ENCODE measurements at places on chromosomes 6 and 20.

DNA sequence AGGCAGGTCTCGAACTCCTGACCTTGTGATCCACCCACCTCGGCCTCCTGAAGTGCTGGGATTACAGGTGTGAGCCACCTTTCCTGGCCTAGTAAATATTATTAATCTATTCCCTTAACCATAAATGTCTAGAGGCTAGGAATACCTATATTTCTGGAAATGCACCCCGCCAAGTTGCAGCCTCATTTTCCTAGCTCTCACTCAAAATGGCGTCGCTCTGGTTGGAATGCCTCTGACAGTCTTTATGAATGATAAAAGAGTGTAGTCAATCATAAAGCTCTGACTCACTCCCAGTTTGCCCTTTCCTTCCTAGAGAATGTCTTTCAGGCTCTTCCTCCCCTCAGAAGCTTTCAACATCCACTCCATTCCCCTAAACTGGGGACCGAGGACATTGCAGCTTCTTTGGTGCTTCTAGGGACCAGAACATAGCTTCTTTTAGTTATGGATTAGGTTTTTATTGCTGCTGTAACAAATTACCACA is 14.1 kb upstream of the TRIM26 start:
- DNase-seq, result no peak

DNA sequence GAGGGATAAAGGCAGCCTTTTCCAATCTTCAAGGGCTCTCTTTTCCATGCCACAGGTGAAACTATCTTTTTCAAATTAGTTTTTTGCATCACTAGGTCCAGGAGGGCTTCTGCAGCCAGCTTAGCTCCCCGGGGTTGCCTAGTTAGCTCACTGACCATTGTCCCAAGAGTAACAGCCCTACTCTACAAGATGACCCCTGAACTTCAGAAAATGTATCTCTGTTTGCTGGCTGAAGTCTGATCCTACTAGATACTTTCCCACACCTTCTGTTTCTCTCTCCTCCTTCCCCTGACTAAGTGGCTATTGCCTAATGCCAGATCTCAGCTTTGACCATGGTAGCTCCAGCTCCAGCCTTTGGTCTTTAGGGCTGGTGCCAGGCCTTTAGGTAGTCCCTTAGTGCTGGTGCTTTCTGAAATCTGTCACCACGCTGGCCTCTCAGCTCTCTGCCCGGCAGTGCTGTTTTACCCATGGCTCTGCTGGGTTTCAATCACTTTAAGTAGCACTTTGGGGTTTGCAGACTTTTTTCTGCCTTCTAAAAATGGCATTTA is 255.1 kb downstream of the RNGTT start:
- DNase-seq, result no peak

GRCh38 chr20:8223091-8223870 is 91.2 kb downstream of the PLCB1 start:
- DNase-seq, result no peak

DNA sequence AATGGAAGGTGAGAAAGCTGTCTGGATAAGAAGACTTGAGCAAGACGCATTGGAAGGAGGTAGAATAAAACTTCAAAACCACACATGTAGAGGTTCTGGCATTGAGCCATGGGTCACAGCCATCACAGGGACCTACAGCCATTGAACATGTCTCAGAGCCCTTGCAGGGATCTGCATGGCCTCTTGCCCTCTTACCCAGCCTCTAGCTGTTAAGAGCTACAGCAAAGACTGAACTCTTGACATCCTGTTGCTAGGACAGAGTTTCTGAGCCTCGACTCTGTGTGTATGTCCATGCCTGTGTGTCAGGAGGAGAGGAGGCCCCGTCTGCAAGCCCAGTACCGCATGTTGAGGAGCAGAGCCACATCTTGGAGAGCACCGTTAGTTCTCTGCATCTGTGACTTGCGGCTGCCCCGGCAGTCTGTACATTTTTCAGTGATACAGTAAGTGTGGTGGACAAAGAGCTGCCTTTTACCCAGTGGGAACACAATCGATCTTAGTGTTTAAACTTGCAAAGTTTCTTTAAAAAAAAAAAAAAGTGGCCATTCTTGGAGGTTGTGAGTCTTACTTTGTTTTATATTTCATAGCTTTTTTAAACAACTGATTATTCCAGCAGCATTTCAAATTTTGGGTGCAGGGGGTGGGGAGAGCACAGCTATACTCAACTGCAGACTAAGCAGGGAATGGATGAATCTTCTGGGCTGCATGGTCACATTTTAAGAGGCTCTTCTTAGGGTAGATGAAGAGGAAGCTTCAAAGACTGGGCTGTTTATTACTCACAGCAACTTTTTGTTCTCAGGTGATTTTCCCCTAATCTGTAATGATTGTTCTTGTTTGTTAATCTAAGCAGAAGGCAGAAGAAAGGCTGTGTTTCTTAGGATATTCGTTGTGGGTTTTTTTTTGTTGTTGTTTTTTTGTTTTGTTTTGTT is 88.5 kb downstream of the TBC1D7 start:
- DNase-seq, result no peak

DNA sequence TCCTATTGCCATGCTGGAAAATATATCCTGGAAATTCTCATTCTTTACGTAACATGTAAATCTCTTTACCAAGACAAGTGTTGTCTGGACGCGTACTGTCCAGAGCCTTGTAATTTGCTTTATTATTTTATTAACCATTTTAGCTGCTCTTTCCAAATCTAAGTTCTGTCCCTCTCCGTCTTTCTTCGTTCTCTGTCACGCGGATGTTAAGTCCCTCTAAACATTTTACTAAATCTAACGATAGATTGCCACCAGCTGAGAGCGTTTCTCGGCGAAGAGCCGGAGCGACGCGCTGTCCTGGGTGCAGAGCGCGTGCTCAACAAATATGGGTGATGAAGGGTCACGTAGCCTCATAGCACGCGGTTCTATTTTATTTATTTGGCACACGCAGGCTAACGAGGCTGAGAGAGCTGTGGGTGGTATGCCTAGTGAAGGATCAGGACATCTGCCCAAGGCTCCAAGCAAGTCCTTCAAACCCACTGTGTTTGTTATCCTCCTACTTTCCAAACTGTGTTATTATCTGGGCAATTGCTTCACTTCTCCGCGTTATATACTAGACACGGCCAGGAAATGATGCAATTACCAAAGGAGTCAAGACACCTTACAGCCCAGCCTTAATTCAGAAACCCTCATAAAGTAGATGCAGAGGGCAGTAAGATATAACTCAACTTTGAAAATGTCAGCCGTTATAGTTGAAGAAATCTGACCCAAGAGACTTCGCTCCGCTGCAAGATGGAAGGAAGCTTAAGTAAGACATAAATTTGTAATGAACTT is 10.0 kb upstream of the NCOA7 start:
- peak; percentile 51 for DNase-seq

DNA sequence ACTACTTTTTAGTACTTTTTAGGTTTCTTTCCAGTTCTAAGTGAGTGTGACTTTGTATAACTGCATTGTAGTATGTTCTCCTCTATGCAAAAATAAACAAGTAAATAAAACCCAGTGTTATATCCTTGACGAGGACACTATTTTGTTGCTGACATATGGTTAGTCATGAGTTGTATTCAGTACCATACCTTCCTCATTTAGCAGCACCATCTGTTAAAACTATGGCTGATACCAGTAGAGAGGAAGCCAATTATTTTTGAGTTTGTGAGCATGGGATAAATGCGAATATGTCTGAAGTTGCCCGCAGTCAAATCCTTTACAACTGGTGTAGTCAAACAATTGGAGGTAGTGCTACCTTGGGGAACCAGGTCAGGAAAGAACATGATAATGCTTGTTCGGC is 74.1 kb downstream of the CDKAL1 start:
- no peak for DNase-seq

DNA sequence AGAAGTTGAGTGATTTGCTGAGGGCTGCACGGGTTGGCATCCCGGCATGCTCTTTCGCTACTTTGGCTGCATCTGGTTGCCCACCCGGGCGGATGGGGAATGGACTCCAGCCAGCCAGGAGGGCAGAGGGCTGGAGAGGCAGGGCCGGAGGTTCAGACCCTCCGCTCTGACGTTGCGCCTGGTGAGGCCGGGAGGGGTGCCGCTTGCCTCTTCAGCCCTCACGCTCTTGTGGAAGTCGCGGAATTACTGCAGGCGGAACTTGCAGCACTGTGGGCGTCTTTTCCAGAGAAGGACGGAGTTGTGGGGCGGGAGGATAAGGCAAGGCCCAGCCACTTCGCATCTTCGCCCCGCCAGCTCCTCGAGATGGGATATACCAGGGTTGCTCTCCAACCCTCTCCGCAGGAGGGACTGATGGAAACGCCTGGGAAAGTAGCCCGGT is 656 bp downstream of the RTEL1 start:
- no peak for DNase-seq

DNA sequence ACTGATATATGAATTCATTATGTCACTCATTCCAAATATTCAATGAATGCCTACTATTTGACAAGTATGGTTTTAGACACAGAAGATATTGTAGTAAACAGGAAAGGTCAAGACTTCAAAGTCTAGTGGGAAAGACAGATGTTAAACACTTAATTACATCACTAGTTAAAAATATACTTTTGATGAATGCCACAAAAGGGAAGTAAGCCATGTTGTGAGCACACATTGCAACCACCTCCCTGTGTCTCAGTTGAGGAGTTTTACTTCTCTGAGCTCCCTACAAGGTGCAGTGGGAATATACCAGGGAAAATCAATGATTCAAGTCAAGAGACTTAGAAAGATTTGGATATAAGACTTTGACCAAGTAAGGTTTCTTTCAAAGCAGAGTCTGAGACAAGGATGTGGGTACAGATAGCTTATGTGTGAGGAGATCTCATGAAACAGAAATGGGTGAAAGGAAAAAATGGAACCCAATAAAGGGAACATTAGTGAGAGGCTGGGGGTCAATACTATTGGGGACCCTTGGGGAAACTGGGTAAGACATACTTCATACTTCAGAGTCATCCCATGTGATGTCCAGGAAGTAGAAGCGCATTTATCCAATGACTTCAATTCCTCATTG is 503.7 kb downstream of the KIF16B start:
- no peak for DNase-seq

GRCh38 chr6:138007014-138007472 is 100.2 kb downstream of the PERP start:
- DNase-seq, result no peak

- no peak for DNase-seq
Measured at GRCh38 chr6:37994223-37994622, 174.7 kb downstream of the ZFAND3 start.

DNA sequence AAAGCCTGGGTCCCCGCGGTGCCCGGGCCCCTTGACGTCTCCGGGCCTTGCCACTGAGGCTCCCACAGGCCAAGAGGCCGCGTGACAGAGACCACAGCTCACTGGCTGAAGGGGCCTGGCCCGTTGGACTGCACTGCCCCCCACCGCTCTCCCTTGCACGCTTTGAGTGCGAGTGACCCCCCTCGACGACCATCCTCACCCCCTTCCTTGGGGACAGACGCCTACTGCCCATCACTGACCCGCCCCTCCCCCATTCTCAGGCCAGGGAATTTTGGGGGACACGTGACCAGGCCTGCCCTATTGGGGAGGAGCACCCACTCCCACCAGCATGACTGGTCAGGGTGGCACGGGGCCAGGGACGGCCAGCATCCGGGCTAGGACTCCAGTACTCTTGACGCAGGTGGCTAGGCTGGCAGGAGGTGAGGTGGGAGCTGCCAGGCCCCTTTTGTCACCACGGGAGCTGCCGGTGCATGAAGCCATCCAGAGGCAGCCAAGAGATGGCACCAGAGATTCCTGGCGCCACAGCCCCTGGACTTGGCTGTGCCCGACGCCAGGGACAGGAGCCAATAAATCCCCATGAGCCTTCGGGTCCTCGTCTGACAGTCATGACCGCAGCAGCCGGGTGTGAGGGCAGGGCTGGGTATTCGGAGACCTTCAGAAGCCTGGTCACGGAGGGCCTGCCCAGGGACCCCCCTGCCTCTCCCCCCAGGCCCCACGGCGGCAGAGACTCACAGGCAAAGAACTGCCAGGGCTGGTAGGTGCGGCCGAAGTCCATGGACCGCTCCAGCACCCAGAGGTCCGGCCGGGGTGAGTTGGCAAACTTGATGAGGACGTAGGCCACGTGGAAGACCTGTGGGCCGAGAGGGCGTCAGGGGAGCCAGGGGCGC is 14.5 kb downstream of the LAMA5 start:
- no peak for DNase-seq

- no peak for DNase-seq
Measured at GRCh38 chr6:11615214-11615602, 77.7 kb downstream of the TMEM170B start.

DNA sequence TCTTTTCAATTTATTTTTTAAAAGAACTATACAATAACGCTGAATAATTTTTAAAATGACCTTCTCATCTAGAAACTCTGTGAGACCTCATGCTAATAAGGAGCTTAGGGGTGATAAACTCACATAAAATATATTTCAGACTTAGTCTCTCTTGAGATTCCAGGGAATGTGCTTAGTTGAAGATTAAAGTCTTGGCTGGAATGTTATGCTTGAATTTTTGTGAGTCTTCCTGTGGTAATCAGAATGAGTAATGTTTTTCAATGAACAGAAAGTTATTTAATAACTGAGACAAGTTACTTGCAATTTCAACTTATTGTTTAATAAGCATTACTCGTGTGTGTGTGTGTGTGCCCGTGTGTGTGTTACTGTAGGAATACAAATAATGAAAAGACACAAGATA is 379.9 kb upstream of the EPHA7 start:
- DNase-seq, result no peak

- DNase-seq, result no peak
Measured at GRCh38 chr6:137496909-137497720, 2.9 kb upstream of the OLIG3 start.

GRCh38 chr6:142871910-142872331 is 73.1 kb downstream of the HIVEP2 start:
- DNase-seq, result peak; percentile 56

DNA sequence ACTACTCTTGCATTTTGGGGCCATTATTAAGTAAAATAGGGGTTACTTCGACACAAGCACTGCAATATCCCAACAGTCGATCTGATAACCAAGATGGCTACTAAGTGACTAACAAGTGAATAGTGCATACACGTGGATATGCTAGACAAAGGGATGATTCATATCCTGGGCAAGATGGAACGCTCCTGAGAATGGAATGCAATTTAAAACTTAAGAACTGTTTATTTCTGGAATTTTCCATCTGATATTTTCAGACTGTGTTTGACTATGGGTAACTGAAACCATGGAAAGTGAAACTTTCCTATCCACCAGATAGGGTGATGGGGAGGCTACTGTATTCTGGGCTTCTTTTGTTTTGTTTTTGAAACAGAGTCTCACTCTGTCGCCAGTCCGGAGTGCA is 66.5 kb downstream of the ILRUN start:
- DNase-seq, result no peak

GRCh38 chr6:128209771-128210170 is 308.9 kb upstream of the THEMIS start:
- DNase-seq, result no peak

GRCh38 chr6:48087448-48087847 is 23.5 kb downstream of the PTCHD4 start:
- no peak for DNase-seq

Measured in activated T-cell treated with anti-CD3 and anti-CD28 coated beads, Interleukin-2, amount 50 U/mL, for 4 hours (primary cell).